ENCODE measurements at places on chromosomes 7 and 10.

GRCh38 chr10:31578951-31579350 lies 259.9 kb downstream of the ZEB1 start:
- DNase-seq = no peak

GRCh38 chr7:43869867-43870240 lies 537 bp upstream of the MRPS24 start:
- DNase-seq = no peak

GRCh38 chr7:101160910-101161309 lies 4.5 kb downstream of the VGF start:
- DNase-seq = no peak

DNA sequence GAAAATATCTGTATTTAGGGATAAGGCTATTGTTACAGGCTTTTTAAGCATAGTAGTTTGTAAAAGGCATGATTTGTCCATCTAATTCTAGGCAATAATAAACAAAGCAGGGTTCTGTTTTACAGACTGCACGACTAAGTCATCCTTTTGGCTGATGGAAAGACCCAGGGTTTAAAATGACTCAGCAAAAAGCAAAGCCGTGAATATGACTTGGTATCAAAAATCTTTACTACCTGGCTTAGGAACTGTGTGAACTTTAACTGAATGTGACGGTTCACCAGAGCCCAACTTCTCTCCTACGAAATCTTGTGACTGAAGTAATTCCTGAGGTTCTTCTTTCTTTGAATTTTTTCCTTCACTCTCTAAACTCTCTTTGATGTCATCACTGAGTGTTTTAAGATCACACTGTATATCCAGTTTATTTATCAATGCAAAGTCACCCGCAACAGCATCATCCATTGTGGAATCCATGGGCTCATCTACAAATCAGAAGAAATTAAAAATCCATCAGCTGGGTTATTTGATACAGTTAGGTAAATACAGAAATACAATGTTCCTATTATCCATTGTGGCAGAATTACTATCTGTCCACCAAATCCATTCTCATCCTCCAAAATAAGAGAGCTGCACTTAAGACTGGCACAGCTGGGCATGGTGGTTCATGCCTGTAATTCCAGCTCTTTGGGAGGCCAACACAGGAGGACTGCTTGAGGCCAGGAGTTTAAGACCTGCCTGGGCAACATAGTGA lies 17.0 kb downstream of the ATE1 start:
- no peak for DNase-seq

- DNase-seq = no peak
Measured at GRCh38 chr7:140060788-140061606, 1.8 kb downstream of the PARP12 start.

DNA sequence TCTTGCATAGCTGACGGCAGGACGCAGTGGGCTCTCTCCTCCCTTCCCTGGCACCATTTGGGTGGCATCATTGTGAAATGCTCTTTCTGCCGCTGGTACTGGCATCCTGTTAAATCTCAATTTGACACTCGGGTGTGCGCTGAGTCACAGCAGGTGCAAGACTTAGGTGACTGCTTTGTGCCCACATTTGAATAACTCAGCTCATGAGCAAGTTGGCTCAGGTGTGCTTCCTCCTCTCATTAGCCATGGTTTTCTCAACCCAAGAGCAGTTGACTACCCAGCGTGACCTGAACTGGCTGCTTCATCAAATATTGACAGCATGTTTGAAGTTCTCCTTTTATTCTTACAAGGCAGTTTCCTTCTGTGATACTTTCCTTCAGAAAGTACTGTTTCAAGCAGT lies 24.6 kb upstream of the NFE2L3 start:
- no peak for DNase-seq

DNA sequence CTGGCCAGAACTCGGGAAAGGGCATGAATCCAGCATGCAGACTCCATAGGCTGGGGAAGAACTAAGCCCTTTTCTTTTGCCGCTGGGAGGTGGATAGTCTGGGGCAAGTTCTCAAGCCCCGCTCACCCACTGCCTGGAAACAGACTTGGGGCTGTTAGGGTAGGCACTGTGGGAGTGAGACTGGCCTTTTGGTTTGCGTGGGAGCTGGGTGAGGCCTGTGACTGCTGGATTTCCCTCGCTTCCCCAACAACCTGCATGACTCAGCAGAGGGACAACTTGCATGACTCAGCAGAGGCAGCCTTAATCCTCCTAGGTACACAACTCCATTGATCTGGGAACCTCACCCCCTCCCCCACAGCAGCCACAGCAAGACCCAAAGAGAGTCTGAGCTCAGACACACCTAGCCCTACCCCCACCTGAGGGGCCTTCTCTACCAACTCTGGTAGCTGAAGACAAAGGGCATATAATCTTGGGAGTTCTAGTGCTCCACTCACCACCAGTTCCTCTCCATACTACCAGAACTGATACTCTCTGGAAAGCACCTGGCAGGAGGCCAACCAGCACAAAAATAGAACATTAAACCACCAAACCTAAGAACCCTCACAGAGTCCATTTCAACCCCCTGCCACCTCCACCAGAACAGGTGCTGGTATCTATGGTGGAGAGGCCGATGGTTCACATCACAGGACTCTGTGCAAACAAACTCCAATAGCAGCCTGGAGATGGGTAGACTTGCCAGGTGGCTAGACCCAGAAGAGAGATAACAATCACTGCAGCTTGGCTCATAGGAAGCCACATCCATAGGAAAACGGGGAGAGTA lies 81.4 kb upstream of the LAMB4 start:
- DNase-seq = peak; percentile 54

DNA sequence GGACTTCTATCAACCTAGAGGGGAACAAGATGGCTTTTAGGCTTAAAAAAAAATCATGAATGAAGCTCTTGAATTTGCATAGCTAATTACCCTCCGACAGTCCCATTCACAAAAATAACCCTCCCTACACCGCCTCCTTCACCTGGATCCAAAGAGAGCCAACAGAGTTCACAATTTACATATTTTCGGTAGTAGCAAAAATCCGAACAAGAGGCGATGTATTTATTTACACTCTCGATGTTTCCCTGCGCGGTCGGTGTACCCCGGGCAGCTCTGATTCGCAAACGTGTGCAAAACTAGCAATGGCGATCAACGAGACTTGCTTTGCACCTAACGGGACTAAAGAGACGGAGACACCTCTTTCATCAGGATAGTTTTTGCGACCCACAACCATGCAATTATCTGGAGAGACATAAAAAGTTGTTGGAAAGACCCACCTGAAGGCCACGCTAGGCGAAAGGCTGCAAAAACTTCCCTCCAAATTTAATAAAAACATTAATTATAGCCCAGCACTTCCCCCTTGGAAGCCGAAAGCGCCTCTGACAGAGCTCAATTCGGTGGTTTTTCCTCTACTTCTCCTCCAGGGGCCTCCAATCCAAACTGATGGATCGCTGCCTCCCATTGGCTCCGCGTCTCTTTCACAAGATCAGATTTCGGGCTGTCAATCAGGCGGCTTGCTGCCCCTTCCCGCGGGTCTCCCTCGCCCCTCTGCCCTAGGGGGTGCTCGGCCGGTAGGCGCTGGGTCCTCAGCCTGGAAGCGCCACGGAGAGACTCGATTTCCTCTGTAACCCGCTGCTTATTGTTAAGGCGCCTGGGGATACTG lies at the start of gene ETV1:
ETV1 (minus strand) TSS at position 541 of the 823 bp plus-strand sequence. CDS start 614 bp downstream, outside the sequence.
- peak; percentile 75 for DNase-seq

- no peak for DNase-seq
Measured at GRCh38 chr7:145860809-145861208, 255.8 kb upstream of the CNTNAP2 start.

DNA sequence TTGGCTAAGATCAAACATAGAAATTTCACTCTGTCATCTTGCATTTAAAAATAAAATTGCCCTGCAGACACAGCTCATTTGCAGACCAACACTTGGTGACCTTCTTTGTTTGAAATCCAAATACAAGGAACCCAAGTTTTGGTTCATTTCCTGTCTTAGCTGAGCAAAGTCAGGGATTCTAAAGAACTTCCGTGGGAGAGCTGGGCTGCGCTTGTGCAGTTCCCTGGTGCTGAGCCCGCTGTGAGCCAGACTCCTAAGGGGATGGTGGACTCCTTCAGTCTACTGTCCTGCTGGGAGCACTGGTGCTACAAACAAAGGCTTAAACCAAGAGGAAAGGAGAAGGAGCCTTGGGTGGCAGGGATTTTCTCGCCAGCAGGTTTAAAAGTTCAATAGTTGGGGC lies 60.0 kb downstream of the MYOF start:
- no peak for DNase-seq

DNA sequence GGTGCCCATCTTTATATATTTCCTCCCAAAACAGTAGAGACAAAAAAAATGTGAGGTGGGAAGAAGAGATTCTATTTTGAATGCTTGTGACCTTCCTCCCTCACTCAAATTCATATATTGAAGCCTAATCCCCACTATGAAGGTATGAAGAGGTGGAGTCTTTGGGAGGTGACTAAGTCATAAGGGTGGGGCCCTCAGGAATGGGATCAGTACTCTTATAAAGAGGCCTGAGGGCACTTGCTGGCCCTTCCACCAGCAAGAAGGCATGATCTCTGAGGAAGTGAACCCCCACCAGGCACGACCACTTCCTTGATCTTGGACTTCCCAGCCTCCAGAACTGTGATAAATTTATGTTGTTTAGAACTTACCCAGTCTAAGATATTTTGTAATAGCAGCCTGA lies 517.2 kb upstream of the CNTNAP2 start:
- DNase-seq = no peak

DNA sequence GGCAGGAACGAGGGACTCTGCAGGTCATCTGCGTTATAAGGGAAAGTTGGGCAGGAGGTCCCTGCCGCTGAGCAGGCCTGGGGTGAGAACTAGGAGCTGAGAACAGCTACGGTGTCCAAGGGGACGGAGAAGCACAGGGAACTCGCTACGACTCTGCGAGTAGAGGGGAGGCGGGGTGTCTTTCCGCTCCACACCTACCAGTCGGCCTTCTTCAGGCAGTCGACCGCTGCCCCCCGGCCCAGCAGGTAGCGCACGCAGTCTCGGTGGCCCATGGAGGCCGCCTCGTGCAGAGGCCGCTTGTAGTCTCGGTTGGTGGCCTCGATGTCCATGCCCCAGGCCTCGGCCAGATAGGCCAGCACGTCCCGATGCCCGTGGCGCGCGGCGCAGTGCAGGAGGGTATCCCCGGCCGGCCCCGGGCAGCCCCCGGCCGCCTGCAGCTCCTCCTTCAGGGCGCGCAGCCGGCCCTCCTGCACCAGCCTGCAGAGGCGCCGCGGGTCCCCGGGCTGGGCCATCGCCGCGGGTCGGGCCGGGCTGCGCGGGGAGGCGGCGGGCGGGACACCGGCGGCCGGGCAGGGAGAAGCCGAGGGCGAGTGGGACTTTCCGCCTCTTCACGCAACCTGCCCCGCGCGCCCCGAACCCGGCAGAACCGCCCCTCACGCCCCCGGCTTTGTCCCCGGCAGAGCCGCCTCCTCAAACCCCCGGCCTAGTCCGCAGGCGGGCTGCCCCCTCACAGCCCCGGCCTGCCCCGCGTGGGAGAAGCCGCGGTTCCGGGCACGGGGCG lies 660 bp downstream of the ANKRD16 start:
- peak; percentile 15 for DNase-seq

DNA sequence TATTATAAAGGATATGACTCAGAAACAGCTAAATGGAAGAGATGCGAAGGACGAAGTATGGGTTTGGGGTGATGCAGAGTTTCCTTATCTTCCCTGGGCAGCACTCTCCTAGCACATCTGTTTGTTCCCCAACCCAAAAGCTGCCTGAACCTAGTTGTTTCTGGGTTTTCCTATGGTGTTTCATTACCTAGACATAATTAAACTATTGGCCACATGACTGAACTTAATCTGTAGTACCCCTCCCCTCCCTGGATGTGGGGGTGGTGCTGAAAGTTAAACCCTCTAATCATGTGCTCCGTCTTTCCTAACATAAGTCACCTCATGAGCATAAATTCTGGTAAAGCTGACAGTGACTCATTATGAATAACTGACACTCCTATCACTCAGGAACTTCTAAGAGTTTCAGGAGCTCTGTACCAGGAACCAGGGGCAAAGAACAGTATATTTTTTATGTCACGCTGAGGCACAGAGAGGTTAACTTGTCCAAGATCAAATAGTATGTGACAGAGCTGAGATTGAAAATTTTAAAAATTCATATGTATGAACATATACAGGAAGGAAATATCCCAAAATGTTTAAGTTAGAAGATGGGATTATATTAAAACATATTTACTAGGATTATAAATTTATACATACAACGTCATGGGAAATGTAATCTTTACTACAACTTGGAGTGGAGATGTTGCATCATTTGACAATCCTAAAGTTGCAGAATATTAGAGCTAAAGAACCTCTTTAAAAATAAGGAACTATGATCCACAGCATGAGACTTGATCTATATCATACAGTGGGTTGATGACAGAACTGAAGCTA lies 4.8 kb downstream of the STRIP2 start:
- peak; percentile 64 for DNase-seq

DNA sequence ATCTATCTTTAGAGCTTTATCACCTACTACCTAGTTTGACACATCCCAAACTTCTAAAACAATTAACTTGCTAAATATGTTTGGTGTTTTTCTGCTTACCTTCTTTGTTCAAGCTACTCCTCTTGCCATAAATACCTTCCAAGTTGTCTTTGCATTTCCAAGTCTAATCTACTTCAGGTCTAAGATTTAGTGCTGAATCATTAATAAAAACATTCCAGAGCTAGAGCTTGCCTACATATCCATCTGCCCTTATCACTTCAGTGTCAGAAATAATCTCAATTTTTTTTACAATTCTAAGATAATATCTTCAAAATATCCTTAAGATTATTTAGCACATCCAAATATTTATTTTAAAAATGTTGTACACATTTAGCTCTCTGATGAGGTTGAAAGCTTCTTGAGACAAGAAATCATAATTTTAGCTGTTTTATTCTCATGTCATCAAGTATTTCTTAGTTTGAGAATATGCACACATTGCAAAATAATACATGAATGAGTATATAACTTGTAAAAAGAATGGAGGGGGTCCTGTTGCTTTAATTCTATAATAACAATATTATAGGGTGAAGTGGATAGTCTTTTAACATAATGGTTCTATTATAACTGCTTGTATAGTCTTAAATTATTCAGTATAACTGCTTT lies 466.3 kb downstream of the SEMA3D start:
- no peak for DNase-seq

GRCh38 chr7:133183969-133184368 lies 68.9 kb upstream of the EXOC4 start:
- DNase-seq = no peak
